Thyroid gland (tissue), 4 donors: ENCODE measurements at places on chromosomes 13 and 19.

GRCh38 chr19:57321116-57321515 lies 844 bp downstream of the ZNF543 start:
- DNase-seq, result no peak

- DNase-seq, result no peak
These were observed 13.1 kb downstream of the SETDB2 start for GRCh38 chr13:49457221-49457620.

- DNase-seq, result no peak
These were observed 8.8 kb upstream of the CD22 start for GRCh38 chr19:35320065-35320713.

- no peak for DNase-seq
These were observed 5.4 kb downstream of the PNPLA6 start for GRCh38 chr19:7540761-7541474.

- no peak for DNase-seq
These were observed 195.5 kb downstream of the ZNF536 start for GRCh38 chr19:30567536-30568232.

DNA sequence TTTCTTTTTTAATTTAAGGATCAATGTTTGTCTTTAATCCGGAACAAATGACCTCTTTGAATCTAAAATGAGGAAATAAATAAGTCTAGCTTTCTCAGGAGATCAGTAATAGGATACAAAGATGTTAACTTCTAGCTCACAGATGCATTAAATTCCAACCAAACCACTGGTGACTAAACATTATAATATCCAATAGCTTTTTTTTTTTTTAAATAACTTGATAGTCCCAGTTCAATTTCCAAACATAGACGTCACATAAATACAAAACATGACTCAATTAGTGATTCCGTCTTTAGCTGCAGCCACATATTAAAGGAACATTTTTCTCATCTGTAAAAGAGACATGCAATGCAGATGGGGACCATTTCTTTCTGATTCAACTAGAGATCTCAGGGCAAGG lies 390.5 kb upstream of the PCDH9 start:
- no peak for DNase-seq

DNA sequence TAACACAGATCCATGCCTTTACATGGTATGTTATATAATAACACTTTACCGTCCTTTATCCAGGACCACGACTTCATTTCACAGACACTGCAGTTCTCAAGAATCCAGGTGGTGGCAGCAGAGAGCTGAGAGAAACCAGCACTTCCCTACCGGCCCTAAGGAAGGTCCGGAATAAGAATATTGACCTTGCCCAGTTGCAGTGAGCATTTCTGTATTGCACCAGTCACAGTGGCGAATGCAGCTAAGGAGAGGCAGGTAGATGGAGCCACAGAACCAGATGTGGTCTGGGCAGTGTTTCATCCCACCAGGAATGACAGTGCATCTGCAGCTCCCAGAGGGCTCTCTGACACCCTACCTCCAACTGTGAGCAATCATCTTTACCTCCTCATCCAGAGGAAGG lies 44.6 kb downstream of the ZNF787 start:
- peak; percentile 65 for DNase-seq

GRCh38 chr13:48775804-48776203 lies 122.1 kb downstream of the CYSLTR2 start:
- no peak for DNase-seq

GRCh38 chr19:49017666-49018351 lies 918 bp upstream of the LHB start:
- DNase-seq, result peak; percentile 33

DNA sequence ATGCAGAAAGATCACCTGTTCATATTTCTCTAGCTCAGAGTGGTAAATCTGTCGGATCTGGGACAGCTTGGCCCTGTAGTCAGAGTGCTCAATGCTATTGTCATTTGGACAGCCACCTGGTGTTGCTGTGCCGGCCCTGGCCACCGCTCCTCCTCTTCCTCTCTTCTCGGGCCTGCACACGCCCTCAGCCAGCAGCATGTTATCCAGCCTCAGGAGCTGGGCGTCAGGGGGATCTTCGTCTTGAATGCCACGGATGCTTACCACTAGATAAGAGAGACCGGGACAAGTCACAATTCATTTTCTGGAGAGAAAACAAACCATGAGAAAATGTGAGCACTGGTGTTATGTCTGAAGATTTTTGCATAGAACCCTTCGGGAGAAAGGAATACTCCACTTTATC lies 32.5 kb downstream of the CILP2 start:
- DNase-seq, result no peak

DNA sequence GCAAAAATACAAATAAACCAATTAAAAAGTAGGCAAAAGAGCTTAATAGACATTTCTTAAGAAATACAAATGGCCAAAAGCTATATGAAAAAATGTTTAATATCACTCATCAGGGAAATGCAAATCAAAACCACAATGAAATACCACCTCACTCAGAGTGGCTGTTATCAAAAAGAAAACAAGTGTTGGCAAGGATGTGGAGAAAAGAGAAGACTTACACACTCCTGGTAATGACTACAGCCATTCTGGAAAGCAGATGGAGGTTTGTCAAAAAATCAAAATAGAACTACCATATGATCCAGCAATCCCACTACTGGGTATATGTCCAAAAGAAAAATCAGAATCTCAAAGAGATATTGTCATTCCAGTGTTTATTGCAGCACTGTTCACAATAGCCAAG lies 223.5 kb upstream of the SLC10A2 start:
- no peak for DNase-seq
